ENCODE measurements at places on chromosomes 5 and 9.

DNA sequence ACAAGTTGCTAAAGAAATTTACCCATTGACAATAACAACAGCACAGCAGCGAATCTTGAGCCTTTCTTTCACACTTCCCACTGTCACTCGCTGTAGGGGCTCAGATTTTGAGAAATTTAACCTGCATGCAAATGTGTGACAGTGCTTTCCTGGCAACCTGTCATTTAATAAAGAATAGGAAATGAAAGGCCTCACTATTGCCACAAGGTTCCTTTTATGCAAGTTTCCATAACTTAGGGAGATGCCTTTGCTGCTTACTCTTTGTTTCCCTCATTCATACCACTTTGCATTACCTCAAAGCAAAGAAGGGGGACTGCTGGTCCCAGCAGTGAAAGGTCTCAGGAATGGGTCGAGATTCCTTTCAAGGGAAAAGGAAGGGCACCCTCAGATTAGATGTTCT lies 49.5 kb downstream of the PTCD2 start:
- DNase-seq = no peak

DNA sequence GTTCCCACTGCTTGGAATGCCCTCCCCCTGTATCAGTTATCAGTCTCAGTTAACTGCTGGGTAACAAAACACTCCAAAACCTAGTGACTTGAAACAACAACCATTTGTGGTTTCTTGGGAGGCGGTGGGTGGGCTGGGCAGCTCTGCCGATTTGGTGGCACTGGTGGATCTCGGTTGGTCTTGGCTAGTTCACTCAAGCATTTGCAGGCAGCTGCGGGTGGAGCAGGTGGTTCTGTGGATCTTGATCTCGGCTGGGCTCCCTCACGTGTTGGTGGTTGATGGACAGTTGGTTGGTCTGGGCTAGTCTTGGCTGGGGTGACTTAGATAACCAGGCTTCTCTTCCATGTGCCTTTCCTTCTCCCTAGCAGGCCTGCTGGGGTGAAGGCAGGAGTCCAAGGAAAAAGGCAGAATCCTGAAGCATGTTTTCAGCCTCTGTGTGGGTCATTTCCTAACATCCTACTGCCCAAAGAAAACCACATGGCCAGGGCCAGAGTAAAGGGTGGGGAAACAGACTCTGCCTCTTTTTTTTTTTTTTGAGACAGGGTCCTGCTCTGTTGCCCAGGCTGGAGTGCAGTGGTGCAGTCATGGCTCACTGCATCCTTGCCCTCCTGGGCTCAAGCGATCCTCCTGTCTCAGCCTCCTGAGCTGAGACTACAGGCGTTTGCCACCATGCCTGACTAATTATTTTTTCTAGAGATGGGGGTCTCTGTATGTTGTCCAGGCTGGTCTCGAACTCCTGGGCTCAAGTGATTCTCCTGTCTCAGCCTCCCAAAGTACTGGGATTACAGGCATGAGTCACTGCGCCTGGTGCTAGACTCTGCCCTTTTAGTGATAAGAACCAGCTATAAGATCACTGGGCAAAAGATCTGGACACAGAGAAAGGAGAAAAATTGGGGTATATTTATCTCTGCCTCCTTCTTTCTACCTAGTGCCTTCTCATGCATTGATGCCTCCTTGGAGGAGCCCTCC lies 183.7 kb downstream of the RGS3 start:
- DNase-seq = no peak

GRCh38 chr5:159631001-159631400 lies 285.3 kb upstream of the ADRA1B start:
- DNase-seq = no peak

DNA sequence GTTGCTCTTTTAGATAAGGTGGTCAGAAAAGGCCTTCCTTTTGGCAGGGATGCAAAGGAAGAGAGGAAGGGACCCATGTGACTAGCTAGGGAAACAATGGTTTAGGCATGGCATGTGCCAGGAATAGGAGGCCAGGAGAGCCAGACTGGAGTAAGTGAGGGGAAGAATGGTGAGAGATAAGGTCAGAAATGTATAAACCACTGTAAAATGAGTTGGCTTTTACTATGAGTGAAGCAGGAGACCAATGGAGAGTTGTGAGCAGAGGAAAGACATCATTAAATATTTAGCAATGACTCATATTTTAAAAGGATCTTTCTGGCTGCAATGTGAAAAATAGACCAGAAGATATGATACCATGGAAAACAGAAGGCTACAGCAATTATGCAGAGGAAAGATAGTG lies 50.9 kb downstream of the AP3B1 start:
- no peak for DNase-seq

GRCh38 chr5:178238711-178239592 lies 6.3 kb upstream of the PHYKPL start:
- DNase-seq = no peak

DNA sequence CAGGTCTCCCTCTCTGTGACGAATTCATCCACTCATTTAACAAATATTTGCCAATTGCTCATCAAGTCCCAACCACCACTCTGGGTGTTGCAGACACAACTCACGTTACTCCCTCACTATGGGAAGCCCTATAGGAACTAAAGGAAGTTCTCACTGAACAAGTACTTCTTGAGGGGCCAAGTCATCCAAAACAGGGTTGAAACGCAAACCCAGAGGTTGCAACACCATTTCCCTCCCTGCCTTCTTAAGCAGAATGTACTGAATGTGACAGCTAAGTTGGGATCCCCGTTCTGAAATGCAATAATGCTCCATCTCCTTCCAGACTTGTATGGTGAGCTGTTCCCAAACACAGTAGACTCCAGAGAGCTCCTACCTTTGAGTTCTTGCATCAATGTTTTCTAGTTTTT lies 34.3 kb downstream of the EPB41L4B start:
- DNase-seq = no peak

DNA sequence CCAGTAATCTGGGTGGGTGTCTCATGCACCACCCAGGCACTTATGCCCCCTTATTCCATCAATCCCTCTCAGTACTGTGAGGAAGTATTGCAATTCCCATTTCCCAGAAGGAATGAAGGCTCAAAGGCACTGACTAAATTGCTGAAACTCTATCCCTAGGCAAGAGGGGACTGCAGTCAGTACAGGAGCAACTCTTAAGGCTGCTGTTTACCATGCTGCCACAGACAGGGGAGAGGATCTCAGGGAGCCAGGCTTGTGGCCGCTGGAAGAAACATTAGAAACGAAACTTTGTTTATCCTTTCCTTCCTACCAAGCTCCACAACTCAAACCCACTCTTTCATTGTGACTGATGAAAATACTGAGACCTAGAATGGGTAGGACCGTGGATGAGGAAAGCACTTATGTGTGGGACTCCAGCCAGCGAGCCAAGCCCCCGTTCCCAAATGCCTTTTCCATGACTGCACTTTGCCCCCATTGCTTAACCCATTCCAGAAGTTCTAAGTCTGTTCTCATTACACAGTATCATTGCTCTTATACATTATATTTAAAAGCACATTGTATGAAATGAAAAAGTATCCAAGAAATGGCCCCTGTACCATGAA lies 54.3 kb downstream of the TLE1 start:
- no peak for DNase-seq

- DNase-seq = no peak
Measured at GRCh38 chr9:2970864-2971263, 127.0 kb upstream of the PUM3 start.

GRCh38 chr9:17631396-17631795 lies 52.5 kb downstream of the SH3GL2 start:
- DNase-seq = no peak

DNA sequence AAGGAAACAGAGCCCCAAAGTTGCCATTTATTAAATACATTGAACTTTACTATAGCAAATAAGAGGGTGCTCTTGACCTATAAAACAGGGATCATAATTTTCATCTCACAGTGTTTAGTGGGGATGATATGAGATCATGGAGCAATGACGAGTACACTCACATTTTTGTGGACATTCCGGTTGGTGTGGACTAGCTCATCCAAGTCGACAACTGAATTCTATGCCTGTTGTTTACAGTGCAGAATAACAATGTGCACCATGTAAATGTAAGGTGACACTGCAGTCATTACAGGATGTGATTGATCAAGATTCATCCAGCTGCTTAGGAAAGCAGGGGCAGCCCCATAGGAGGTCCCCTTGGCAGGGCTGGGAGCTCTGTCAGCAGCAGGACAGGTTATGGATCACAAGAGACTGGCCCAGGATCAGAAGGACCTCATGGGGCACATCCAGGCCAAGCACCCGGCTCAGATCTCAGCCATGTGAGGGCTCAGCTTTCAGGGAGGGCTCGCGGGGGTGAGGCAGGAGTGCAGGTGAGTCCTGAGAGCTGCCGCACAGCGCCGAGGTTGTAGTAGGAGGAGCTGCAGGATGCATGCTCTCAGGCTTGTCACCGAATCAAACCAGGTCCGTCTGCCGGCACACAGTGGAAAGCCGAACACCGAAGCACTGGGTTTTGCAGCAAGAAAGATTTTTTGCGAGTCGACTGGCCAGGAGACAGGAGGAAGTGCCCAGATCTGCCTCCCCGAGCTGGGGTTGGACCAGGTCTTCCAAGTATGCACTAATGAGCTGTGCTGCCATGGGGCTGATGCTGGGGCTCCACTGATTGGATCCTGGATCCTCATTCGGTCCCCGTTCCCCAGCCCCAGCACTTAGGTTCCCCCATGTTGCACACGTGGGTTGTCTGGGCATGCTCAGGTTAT lies 28.2 kb downstream of the MRPL36 start:
- DNase-seq = no peak

GRCh38 chr9:5874048-5874447 lies 16.6 kb upstream of the MLANA start:
- DNase-seq = no peak

- DNase-seq = peak; percentile 57
Measured at GRCh38 chr5:133825631-133826289, 142.7 kb downstream of the C5orf15 start.

DNA sequence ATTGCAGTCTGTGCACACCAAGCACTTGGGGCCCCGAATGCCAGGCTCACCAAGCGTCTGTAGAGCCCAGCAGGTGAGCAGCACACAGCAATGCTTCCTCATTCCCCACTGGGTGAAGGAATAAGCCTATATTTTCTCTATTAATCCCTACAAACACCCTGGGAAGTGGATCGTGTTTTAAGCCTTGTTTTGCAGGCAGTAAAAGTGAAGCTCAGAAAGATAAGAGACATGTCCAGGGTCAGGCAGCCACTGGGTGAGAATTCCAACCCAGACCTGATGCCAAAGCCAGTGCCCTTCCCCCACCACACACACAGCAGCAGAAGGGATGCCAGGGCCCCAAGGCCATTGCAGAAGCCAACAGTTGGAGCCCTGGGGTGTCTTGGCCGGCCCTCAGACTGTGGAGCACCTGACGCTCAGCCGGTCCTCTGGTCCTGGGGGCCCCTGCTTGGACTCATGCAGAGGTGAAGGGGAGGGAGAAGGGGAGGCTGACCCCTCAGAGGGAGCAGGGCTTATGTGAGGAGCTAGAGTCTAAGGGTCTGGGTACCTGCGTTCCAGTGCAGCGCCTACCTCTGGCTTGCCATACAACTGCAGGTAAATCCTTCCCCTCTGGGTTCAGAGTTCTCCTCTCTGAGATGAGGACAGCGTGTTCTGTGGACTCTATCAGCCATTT lies 26.3 kb upstream of the SYNPO start:
- DNase-seq = no peak

DNA sequence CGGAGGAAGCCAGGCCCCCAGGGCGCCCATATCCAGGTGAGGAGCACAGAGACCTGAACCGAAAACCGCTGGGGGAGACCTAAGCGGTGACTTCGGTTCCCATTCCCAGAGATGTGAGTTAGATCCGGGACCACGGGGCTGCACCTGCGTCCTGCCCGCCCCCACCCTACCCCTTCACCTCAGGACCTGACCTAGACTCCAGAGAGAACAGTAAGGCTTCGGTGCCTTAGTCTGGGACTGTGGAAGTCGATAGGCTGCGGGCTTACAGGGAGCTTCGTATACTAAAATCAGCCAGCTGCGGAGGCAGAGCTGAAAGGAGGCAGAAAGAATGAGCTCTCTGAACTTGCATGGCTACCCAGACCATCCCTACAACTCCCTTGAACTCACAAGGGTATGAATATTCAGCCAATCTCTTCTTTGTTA lies 518 bp upstream of the FAM13B start:
- DNase-seq = no peak

Measured in activated gamma-delta T cell treated with Interleukin-2 at 50 U/mL for 16 hours (primary cell).